ENCODE measurements at places on chromosomes 4 and X.

- DNase-seq, result no peak
Measured at GRCh38 chr4:126778348-126778747, 854.4 kb upstream of the INTU start.

DNA sequence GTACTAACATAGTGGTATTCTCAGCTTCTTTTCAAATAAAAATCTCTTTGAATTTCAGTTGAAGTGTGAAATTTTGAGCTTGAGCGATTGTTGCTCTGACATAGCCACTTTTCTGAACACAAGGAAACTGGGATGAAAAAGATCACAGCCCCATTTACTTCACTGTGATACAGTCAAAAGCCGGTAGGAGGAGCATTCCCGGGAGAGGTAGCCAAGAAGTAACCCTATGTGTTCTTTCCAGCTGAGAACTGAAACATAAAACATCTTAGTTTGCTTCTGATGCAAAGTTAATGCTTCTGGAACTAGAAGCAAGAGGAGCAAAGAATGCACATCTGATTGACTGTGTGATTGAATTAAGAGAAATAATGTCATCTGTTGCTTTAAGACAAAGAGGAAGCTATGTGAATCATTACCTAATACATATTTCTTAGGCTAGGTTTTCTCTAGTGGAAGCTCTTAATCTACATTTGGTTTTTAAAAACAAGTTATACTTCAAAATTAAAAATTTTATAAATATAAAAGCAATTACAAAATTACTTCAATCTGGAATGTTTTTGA lies 88.3 kb upstream of the UNC5C start:
- no peak for DNase-seq

DNA sequence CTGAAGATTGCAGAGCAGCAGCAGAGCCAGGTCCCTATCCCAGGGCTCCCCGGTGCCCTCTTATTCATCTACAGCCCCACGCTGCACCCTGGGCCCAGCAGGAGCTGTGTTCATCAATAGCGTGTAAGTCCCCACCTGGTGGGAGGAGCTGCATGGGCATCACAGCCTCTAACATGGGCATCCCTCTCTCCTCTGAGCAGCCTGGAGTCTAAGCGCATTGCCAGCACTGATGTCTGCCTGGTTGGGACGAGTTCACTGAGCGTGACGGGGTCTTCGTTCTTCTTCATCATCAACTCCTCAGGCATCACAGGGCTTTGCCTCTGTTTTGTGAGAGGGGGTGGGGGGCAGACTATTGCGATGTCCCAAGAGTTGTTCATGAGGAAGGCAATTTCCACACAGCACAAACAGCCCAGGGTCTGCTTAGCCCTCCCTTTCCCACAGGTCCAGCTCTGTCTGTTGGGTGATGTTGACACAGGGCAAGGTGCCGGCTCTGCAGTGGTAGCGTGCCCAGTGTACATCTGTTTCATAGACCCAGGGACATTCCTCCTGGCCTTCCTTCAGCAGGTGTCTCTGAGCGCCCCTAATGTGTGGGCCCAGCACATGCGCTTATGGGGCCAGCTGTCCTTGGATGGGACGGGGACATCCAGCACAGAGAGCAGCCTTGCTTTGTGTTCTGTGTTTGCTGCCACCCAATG lies 85.9 kb downstream of the SORCS2 start:
- no peak for DNase-seq

DNA sequence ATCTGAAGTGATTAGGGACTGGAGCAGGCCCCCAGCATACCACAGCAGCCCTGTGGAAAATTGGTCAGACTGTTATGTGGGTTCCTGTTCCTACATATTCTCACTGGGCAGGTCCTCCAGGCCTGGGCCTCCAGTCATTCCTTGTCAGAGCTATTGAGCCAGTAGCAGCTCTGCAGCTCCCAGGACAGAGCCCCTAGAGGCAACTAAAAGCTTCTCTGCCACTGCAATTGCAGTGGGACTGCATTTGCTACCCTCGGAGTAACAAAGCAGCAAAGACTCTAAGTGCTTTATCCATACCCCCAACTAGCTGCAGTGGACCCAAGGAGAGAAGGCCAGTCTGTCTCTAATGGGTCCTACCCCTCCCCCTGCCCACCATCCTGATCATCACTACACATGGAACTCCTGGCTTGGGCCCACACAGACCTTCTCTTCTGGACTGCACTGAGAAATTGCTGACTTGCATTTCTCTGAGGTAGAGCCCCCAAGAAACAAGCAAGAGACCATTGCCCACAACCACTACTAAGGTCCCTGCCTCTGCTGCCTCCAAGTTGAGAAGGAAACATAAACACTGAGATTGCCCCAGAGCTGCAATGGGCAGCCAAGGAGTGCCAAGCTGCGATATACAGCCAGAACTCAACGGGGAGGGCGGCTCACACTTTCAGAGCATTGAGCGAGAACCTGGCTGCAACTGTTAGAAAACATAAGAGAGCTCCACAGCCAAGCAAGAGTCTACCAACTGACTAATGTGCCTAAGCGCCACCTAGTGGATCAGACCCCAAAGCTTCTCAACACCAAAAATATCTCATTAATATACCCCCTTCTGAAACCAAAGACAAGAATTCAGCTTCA lies 738.7 kb upstream of the NDST4 start:
- DNase-seq, result no peak

DNA sequence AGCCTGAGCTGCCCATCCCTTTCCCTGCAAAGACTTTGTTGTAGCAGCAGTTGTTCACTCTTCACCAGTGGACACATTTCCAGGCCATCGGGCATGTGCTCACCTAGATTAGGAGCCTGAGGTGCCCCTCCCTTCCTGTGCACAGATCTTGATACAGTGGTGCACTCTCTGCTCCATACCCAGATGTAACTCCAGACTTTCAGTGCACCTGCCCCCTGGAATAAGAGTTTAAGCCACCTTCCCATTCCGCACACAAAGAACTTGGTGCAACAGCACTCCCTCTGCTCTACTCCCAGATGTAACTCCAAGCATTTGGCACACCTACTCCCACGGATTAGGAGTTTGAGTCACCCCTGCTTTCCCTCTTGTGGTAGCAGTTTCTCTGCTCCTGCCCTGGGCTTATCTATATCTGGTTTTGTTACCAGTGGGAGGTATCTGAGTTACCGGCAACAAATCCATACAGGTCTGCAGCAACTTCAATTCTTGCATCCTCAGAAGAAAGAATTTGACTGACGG lies 36.0 kb upstream of the PLK4 start:
- no peak for DNase-seq

DNA sequence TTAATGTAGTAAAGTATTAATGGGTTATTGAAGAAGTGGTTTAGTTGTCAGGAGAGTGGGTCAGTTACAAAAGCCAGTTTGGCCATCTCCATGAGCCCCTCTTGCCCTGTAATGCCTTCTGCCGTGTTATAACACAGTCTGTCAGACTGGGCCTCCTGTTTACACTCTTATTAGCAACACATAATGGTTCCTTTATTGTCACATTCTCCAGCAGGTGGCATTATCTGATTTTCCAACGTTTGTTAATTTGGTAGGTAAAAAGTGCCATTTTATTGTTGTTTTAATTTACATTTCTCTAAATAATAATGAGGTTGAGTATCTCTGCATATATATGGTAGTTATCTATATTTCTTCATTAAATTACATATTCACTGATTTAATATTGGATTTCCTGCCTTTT lies 560.8 kb downstream of the FGF13 start:
- no peak for DNase-seq

- no peak for DNase-seq
Measured at GRCh38 chr4:125956276-125956675, 641.5 kb downstream of the FAT4 start.

GRCh38 chrX:103847174-103847870 lies 15.3 kb upstream of the RAB9B start:
- no peak for DNase-seq

- no peak for DNase-seq
Measured at GRCh38 chr4:157803845-157804521, 368.8 kb downstream of the GASK1B start.

DNA sequence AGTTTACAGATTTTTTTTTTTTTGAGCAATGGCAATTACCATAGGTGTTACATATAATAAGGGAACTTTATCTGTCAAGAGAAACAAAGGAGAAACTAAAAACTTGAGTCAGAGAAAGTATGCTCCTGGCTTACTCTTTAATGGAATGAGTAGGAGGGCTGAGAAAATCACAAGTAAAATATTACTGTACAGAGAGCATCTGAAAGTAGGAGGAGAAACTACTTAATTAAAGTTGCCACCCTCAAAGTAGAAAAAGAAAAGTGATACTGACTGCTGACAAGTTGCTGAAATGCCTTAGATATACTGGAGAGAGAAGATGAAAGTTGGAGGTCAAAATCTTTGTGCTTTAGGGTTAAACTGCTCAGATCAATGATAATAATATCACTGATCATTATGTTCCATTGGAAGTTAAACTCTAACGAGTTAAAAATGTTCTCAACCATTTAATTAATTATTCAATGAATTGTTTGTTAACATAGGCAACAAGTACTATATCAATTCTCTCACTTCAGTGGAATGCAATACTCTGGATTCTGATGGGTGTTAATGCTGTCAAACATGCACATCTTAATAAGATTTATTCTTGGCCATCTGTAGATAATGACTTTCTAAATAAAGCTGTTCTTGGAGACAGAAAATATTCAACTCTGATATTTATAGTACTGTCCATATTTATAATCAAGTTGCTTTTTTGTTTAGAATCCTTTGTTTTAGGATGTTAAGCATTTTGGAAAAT lies 61.2 kb upstream of the CAMK2D start:
- no peak for DNase-seq

- DNase-seq, result no peak
Measured at GRCh38 chr4:7516096-7516772, 81.5 kb upstream of the PSAPL1 start.

GRCh38 chr4:142909908-142910307 lies 63.8 kb upstream of the INPP4B start:
- no peak for DNase-seq

DNA sequence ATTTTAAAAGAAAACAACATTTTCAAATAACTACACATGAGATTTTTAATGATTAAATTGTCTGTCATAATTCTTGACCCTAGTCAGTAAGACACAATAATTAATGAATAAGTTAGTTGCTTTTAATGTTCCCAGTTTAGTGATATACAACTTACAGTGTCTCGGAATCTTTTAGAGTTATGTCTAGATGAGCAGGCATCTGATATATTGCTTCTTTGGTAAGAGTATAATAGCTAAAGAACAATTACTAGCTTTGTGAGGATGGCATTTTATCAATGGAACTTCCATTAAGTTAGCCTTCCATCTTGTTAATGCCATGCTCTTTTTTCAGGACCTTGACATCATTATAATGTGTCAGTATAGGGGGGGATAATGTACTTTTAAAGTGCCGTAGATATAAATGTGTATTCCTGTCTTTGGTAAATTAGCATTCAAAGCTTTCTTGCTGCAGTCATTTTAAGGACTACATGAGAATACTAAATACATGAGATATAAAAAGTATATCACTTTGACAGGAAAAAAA lies 425.1 kb downstream of the PDHA2 start:
- no peak for DNase-seq

DNA sequence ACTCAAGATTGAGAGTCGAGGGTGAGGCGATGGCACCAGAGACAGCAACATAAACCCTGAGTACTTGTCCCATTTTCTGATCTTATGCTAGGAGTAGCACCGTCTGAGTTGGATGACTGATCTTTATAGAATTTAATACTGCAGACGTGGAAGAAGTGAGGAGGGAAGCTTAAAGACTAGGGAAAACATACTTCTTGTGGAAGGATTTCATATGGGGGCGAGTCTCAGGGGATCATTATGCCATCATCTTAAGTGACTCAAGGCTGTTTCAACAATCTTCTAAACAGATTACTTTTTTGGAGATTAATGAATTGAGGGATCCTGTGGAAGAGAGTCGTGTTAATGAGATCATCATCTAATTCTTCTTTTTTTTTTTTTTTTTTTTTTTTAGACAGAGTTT lies 17.2 kb upstream of the FAT1 start:
- DNase-seq, result no peak

All from vagina (tissue), 2 donors.